ENCODE measurements at places on chromosomes 12 and 14. TPM values are rescaled to one million over a fixed set of nuclear protein-coding genes. Genes with fewer than 3 reads are reported as not detected.

Gene SRRM4
- under 0.01 TPM for total RNA-seq

Gene AGAP2
- total RNA-seq: 0.39 TPM

Gene GARIN6
- total RNA-seq: not detected

Gene KCTD10
- total RNA-seq: 81.4 TPM

Gene DCAF4
- total RNA-seq: 33.6 TPM

Gene BEGAIN
- 1.4 TPM for total RNA-seq

Gene COCH
- total RNA-seq: 0.11 TPM

Gene CISTR
- not detected for total RNA-seq

Gene TNS2
- 14.9 TPM for total RNA-seq

Gene ATL1
- 6.0 TPM for total RNA-seq

Gene LRIG3
- total RNA-seq: 9.0 TPM
